ENCODE measurements at places on chromosomes 13 and 19. TPM values are rescaled to one million over a fixed set of nuclear protein-coding genes. Genes with fewer than 3 reads are reported as not detected.
A peak's percentile ranks its signal among the peaks of the same experiment; 100 is the strongest.

DNA sequence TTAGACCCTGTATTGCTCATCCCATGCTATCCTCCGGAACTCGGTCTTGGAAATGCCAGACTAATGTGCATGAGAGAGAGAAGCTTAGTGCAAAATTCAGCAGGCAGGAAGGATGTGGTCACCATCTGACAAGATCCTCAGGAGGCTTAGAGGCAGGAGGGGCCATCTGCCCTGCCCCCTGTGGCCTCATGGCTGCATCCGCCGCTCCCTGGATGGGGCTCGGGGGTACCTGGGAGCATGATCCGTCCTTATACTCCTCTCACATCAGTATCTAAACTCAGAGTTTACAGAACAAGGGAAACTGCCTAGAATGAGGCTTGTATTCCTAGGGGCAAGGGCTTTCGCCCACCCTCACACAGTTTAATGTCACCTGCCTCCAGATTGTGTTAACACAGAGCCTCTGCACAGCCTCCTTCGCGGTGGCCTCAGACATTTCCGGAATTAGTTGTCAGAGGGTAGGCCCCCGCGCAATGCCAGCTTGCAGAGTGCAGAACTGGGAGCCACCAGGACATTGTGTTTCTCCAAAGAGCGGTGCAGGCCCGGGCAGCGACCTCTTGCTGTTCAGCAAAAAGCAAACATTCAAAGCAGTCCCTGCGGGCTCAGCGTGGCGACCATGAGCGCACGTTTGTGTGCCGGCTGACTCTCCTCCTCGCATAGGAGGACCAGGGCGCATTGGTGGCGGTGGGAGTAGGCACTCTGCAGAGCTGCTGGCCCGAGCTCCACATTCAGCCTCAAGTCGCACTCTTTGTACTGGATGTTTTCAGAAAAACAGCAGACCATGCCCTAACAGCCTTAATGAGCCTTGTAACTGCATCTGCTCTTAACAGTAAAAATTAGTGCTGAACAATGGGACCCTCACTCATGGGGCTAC is 39.1 kb downstream of the GPR12 start:
- DNase-seq, result peak; percentile 3
- no peak overlapping the region for H3K27ac ChIP-seq
- H3K4me1 ChIP-seq, result peaks cover 23% of the 10 kb centered on the region
- peak overlapping the region; percentile 48 for H3K4me3 ChIP-seq
- no peaks in the 10 kb centered on the region for H3K27me3 ChIP-seq

DNA sequence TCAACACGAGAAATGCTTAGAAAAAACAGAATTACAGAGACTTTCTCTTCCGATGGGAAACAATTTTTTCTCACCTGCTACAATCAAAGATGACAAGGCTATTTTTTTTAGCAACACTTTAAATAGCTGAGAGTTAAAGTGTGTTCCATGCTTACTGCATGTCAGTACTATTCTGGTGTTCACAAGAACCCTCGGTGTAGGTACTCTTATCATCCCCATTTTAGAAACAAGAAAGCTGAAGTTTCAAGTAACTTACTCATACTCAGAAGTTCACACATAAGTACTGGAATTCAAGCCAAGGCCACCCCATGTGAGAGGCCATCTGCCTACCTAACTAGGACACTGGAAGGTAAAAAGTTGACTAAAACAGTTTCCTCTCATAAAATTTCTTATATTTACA is 9.0 kb upstream of the TNFRSF19 start:
- no peak overlapping the region for H3K4me3 ChIP-seq
- H3K4me1 ChIP-seq, result no peaks in the 10 kb centered on the region
- H3K27ac ChIP-seq, result no peak overlapping the region
- DNase-seq, result no peak
- no peaks in the 10 kb centered on the region for H3K36me3 ChIP-seq

GRCh38 chr19:13861714-13862531 is 15.0 kb upstream of the NANOS3 start:
- H3K27ac ChIP-seq, result peak overlapping the region; percentile 96
- H3K4me1 ChIP-seq, result peaks cover 33% of the 10 kb centered on the region
- peak overlapping the region; percentile 91 for H3K4me3 ChIP-seq
- H3K27me3 ChIP-seq, result peaks cover 21% of the 10 kb centered on the region
- H3K36me3 ChIP-seq, result no peaks in the 10 kb centered on the region
- peak; percentile 84 for DNase-seq

DNA sequence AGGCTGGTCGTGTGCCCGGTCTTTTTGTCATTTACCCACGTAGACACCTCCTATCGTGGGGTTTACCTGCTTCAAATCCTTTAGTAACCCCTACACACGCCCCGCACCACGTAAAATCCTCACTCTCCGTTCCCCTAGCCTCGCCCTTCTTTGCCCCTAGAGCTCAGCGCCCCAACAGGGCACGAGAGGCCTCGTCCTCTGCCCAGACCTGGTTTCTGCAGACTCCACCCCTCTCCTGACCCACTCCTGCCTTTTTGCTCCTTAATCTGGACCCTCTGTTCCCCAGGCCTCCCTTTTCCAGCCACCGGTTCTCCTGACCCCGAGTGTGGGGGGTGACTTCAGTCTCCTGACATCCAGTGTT is 412 bp downstream of the ZNF528 start:
- peak overlapping the region; percentile 65 for H3K4me3 ChIP-seq
- H3K27me3 ChIP-seq, result no peaks in the 10 kb centered on the region
- peaks cover 5% of the 10 kb centered on the region for H3K36me3 ChIP-seq
- peak overlapping the region; percentile 47 for H3K27ac ChIP-seq

GRCh38 chr13:111555268-111555808 is 234.9 kb downstream of the TEX29 start:
- H3K4me3 ChIP-seq, result no peak overlapping the region
- no peaks in the 10 kb centered on the region for H3K27me3 ChIP-seq
- no peaks in the 10 kb centered on the region for H3K36me3 ChIP-seq
- H3K4me1 ChIP-seq, result no peaks in the 10 kb centered on the region
- DNase-seq, result no peak

DNA sequence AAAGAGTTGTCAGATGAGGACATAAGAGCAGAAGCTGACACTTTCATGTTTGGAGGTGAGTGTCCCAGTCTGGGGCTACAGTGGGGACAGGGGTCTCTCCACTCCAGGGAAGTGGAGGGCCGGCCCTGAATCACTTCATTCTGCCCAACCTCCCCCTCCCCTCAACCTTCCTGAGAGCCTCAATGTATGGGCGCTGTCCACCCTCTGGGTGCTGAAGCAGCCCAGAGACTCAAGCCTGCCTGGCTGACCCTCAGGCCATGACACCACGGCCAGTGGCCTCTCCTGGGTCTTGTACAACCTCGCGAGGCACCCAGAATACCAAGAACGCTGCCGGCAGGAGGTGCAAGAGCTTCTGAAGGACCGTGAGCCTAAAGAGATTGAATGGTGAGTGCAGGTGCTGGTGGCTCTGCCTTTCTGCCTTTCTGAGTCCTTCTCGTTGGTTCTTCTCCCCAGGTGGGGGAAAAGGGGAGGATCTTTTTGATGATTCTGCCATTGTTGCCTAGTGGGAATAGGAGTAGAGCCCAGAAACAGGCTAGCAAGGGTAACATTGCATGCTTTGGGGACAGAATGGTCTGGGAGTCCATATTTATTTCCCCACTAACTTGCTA is 8.8 kb downstream of the CYP4F8 start:
- H3K27me3 ChIP-seq, result no peaks in the 10 kb centered on the region
- H3K4me1 ChIP-seq, result no peaks in the 10 kb centered on the region
- H3K27ac ChIP-seq, result no peak overlapping the region
- H3K36me3 ChIP-seq, result no peaks in the 10 kb centered on the region
- no peak for DNase-seq

- H3K4me1 ChIP-seq, result peaks cover 52% of the 10 kb centered on the region
- H3K27ac ChIP-seq, result no peak overlapping the region
- DNase-seq, result no peak
- no peaks in the 10 kb centered on the region for H3K36me3 ChIP-seq
- H3K4me3 ChIP-seq, result no peak overlapping the region
Observed at GRCh38 chr13:48402325-48402932, 10.5 kb downstream of the LPAR6 start.

- no peaks in the 10 kb centered on the region for H3K4me1 ChIP-seq
- no peak overlapping the region for H3K27ac ChIP-seq
- H3K27me3 ChIP-seq, result no peaks in the 10 kb centered on the region
- no peak overlapping the region for H3K4me3 ChIP-seq
- no peak for DNase-seq
- H3K36me3 ChIP-seq, result no peaks in the 10 kb centered on the region
Observed at GRCh38 chr13:53206455-53206854, 177.8 kb downstream of the OLFM4 start.

DNA sequence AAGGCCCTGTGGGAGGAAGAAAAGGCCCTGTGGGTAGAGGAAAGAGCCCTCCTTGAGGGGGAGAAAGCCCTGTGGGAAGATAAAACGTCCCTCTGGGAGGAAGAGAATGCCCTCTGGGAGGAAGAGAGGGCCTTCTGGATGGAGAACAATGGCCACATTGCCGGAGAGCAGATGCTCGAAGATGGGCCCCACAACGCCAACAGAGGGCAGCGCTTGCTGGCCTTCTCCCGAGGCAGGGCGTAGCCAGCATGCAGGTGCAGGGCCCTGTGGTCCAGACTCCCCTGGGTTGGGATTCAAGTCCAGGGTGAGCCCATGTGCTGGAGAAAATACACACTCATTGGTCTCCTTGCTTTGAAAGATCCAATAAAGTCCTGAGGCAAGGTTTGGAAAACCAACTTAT is 4.1 kb downstream of the CCDC70 start:
- H3K4me1 ChIP-seq, result peaks cover 3% of the 10 kb centered on the region
- H3K27ac ChIP-seq, result no peak overlapping the region
- no peak for DNase-seq
- no peaks in the 10 kb centered on the region for H3K27me3 ChIP-seq
- H3K4me3 ChIP-seq, result no peak overlapping the region
- H3K36me3 ChIP-seq, result no peaks in the 10 kb centered on the region

GRCh38 chr19:29631450-29631849 is 25.4 kb downstream of the POP4 start:
- DNase-seq, result no peak
- H3K27ac ChIP-seq, result no peak overlapping the region
- H3K4me1 ChIP-seq, result no peaks in the 10 kb centered on the region
- no peaks in the 10 kb centered on the region for H3K36me3 ChIP-seq

DNA sequence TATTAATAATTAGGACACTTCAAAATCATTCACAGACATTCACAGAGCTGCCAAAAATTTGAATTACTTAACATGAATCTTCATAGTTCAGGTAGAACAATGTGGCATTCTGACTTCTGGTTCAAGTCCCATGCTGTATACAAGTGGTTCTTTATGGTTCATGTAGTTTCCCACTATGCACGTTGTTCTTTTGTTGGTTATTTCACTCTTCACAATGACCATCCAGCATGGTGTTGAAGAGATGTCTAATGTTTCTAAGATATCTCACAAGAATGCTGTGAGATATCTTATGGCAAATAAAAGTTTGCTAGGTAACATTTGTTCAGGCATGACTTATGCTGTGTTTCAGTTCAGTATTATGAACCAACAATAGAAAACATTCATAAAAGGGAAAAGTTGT is 88.2 kb upstream of the SLITRK6 start:
- H3K4me1 ChIP-seq, result no peaks in the 10 kb centered on the region
- H3K27me3 ChIP-seq, result no peaks in the 10 kb centered on the region
- DNase-seq, result no peak
- no peaks in the 10 kb centered on the region for H3K36me3 ChIP-seq
- no peak overlapping the region for H3K4me3 ChIP-seq
- H3K27ac ChIP-seq, result no peak overlapping the region

DNA sequence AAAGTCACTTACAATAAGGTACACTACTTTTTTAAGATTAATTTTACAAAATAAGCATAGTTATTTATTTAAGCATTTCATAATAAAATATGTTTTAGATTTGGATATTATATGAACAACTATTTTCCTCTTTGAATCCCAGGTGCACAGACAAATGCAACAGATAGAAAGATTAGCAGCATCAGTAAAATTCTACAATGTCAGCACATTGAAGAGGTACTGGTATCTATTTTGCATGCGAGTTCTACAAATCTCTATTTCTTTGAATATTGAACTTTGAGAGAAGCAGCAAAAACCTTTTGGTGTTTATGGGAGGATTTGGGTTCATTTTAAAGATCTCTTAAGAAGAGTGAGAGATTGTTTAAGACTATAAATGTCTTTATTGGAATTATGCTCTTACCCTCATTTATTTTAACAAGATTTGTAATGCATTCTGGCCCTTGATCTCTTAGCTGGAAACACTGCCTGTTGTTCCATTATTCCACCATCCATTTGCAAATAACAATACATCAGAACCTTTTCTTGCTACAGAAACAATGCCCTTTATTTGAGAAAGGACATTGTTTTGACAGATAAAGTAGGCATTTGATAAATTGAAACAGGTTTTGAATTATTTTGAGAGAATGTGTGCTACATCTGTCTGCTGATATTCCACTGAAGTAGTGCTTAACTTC is 558.8 kb upstream of the KLHL1 start:
- no peak overlapping the region for H3K27ac ChIP-seq
- H3K27me3 ChIP-seq, result no peaks in the 10 kb centered on the region
- no peak for DNase-seq
- H3K4me3 ChIP-seq, result no peak overlapping the region

- H3K36me3 ChIP-seq, result no peaks in the 10 kb centered on the region
- H3K4me1 ChIP-seq, result no peaks in the 10 kb centered on the region
- H3K27me3 ChIP-seq, result no peaks in the 10 kb centered on the region
Observed at GRCh38 chr13:60226507-60226906, 62.8 kb upstream of the DIAPH3 start.

DNA sequence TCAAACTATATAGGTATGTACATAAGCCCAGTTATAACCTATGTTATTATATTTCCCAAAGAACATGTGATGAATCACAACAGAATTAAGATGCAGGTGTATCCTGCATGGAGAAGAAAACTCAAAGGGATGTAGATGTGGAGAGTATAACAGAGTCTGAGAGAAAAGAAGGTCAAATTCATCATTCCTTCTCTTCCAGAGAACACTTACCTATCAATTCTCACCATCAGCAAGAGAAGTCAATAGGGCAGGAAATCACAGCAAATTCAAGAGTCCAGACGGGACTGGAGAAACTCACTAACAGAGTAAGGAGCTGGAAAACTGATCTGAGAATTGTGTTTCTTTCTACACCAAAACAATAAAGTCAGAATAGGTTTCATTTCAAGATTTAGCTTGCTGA is 28.4 kb downstream of the DIAPH3 start:
- no peaks in the 10 kb centered on the region for H3K36me3 ChIP-seq
- H3K4me1 ChIP-seq, result no peaks in the 10 kb centered on the region
- H3K27ac ChIP-seq, result no peak overlapping the region
- no peak for DNase-seq

DNA sequence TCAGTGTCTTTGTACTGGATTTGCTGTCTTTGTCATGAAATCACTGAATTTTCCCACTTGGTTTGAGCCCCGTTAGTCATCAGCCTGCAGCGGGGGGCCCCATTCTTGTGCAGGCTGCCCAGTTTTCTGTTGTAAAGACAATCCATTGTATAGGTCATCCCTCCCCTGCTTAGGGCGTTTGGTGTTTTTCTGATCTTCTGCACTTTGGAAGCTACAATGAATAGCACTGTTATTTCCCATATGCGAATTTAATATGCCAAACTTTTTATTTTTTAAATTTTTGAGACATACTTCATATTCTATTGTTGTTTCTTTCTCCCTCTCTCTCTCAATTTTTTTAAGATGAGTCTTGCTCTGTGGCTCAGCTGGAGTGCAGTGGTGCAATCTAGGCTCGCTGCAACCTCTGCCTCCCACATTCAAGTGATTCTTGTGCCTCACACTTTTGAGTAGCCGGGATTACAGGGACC is 9.0 kb downstream of the SLC27A1 start:
- no peak overlapping the region for H3K4me3 ChIP-seq
- no peak overlapping the region for H3K27ac ChIP-seq
- no peaks in the 10 kb centered on the region for H3K4me1 ChIP-seq
- H3K27me3 ChIP-seq, result no peaks in the 10 kb centered on the region

The ODAD3 gene
- not detected for polyA plus RNA-seq

The CEACAM16 gene
- not detected for polyA plus RNA-seq

The ERFL gene
- not detected for polyA plus RNA-seq

The ZNF541 gene
- polyA plus RNA-seq, result 0.18 TPM

The ANKRD24 gene
- 0.48 TPM for polyA plus RNA-seq

The INSR gene
- polyA plus RNA-seq, result not detected

The DOCK9 gene
- 23.9 TPM for polyA plus RNA-seq

The SLC25A41 gene
- polyA plus RNA-seq, result not detected
